Stimulated activated CD8-positive, alpha-beta memory T cell treated with anti-CD3 and anti-CD28 coated beads, Interleukin-15, amount 100 ng/mL, for 48 hours (primary cell): ENCODE measurements at places on chromosomes 12 and 14.

DNA sequence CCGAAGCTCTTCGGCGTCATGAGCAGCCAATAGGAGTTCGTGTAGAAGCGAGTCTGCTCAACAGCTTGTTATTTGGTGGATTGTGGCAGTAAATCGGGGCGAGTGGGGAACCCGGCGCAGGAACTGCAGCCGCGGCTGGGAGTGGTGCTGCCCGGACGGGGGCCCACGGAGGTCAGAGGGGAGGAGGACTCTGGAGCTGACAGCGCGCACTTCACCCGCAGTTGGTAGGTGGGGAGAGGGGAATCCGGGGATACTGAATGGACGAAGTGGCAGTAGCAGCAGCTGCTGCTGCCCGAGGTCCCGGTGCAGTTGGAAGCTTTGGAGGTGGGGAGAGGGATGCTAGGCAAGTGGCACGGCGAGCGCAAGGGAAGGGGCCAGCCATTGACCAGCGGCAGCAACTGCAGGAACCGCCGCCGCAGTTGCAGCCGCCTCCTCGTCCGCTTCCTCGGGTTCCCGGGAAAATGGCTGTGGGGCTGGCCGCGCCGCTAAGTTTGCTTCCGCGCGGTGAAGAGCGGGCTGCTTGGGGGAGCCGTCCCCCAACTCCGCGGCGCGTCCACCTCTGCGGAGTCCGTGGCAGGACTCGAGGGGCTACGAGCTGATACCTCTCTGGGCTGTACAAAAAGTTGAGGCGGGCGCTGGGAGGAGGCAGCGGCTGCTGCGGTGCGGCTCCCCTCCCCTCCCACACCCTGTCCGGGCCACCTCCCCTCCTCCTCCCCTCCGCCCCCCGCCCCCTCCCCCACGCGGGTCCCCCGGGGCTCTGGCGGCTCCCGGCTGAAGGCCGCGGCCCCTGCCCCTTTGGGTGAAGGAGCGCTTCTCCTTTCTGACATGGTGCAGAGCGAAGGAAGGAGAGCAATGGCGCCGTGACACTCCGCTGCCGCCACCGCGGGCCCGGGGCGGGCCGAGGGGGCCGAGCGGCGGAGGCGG is at the start of gene ARID4A:
ARID4A (plus strand) TSS at position 79 of the 924 bp plus-strand sequence. CDS start 1,300 bp downstream, outside the sequence.
- DNase-seq = no peak

- DNase-seq = no peak
Observed at GRCh38 chr14:99685151-99685591, 1.1 kb downstream of the CYP46A1 start.

GRCh38 chr12:64058541-64059265 is 163.4 kb downstream of the KICS2 start:
- DNase-seq = no peak

DNA sequence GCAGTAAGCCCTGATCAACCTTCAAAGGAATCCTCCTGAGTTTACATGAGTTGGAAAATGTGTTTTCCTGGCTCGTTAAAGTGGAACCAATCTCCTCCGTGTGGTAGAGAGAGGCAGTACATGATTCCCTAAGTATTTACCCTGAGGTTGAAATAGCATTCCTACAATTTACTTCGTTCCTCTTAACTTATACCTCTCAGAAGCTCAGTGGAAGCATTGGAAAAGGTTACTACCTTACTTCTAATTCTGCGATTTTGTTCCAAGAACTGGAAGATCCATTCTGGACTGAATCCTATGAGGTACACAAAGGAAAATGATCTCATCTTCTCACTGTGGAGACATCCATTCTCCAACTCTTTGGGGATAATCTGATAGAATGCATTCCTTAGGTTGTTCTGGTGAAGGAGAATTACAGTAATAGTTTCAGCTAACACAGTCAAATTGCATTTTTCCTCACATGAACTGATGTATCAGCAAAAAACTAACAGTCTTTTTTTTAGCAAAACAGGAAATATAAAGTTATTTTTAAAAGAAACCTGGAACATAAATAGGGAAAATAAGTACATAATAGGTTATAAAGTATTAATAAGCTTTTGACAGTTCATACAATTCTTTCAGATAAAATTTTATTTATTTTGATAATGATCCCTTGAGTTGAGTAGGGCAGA is 475.6 kb downstream of the PDZRN4 start:
- no peak for DNase-seq

- no peak for DNase-seq
Observed at GRCh38 chr14:96584907-96585671, 82.9 kb downstream of the PAPOLA start.

- no peak for DNase-seq
Observed at GRCh38 chr12:124404162-124404784, 109.4 kb downstream of the RFLNA start.

GRCh38 chr14:84959851-84960520 is 570.0 kb upstream of the FLRT2 start:
- DNase-seq = no peak

DNA sequence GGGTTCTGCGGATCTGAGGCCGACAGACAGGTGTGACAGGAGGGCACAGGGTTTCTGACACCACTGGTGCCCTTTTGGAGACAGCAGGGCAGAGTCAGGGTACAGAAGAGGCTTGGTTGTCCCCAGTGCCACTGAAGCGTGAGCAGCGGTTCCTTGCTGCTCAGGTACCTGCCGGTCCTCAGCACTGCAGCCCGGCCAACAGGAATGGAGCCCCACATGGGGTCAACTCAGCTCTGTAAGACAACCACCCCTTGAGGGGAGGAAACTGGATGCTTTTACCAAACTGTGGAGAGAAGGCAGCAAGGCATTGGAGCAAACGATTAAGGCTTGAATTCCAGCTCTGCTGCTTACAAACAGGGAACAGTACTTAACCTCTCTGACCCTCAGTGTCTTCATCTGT is 246.4 kb upstream of the NOS1 start:
- DNase-seq = no peak

DNA sequence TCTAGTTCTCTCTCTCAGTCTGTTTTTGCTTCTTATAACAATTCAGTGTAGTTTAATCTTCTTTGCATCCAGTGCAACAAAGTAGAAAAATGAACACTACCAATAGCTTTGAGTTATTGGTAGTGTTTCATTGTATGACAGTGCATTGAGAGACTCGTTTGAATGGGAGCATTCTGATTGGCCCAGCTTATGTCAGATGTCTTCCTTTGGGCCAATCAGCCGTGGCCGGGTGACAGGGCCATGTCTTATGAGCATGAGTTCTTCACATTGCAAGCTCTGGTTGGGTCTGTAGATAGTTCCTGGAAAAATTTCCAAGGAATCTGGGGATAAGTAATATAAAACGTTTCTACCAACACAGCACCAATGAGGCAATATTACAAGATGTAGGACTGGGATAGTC is 36.5 kb downstream of the GYS2 start:
- DNase-seq = no peak

DNA sequence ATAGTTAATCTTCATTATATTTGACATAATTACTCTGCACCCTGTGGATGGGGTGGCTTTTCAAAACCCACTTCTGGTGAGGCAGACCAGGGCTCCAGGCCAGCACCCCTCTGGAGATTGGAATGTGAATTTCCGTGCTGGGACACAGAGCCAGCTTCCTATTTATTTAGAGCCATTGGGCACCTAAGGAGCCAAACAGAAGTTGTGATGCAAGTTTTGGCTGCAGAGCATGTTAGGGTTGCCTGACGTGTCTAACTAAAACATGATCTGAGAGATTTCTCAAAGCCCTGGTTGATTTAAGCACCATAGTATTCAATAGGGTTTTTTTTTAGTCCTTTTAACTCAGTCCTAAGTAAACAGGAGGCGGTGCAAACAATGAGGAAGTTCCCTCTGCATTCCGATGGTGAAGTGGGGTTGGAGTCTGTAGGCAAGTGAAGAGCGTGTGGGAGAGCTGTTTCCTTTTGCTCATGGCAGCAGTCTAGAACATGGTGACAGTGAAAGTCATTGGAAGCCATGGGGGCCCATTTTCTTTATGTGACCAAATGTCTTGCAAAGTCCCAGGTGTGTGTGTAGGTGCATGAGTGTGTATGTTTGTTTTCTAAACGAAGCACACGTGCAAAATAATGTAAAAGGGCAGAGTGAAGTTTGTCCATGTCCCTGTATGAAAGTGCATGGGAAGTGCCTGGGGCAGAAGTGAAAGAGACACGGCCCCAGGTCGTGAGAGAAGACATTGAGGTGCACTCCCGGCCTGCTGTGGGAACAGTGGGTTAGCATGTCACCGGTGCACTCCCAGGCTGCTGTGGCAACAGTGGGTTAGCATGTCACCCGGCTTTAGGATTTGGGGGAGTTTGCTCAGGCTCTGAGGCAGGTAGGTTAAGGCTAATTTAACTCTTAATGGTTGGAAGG is 117.7 kb downstream of the PRKCH start:
- peak; percentile 23 for DNase-seq

DNA sequence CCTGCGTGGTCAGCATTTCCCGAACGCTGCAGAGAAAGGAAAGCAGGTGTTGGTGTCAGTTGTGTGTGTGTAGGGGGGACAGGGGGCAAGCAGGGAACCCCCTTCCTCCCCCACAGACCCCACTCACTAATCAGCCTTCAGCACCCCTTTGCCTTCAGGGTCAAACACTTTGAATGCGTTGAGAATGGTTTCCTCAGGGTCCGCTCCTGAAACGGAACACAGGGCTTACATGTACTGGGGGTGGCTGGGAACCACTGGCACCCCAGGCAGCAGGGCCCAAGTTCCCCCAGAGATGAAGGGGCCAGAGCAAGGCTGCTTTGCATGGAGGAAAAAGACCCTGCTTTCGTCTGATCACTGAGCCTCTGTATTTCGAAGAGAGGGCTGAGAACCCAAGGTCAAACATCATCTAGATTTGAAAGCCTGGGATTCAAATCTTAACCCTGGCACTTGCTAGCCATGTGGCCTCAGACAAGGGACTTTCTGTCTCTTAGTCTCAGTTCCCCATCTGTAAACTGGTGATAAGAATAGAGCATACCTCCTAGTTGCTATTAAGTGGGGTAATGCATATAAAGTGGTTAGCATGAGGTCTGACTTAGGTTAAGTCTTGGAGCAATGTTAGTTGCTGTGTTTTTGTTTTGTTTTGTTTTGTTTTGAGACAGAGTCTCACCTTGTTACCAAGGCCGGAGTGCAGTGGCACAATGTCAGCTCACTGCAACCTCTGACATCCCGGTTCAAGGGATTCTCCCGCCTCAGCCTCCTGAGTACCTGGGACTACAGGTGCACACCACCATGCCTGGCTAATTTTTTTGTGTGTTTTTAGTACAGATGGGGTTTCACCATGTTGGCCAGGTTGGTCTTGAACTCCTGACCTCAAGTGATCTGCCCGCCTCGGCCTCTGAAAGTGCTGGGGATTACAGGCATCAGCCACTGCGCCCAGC is 7.0 kb downstream of the MYL2 start:
- DNase-seq = no peak

DNA sequence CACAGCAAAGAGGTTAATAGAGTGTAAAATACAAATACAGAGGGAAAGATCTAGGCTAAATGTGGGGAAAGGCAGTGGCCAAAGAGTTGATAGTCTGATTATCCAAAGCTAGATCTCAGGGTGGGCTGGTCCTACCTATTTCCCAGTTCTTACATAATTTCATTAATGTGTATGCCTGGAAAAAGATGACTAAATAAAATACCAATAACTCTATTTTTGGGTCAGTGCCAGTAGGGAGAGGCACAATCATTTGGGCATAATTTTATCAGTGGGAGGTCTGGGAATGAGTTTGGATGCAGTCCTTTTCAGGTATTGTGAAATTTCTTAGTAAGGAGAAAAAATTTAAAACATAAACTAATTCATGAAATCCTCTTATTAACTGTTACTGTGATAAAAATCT is 30.6 kb upstream of the CLEC14A start:
- no peak for DNase-seq

DNA sequence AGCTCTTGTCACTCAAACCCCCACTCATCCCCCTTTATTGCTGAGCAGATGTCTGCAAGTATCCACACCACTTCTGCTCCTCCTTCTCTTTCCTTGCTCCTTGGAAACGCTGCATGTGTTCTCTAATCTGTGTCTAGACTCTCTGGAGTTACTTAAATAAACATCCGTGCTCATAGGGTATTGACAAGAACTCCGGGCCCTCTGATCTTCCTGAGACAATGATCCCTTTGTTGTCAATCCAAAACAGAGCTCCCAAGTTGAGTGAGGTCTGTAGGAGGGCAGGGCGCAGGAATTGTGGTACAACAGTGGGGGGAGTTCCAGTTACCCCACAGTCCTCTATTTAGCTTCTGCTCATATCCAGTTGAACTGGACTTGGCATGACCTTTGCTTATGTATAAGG is 489.0 kb downstream of the SNAPC1 start:
- DNase-seq = no peak

DNA sequence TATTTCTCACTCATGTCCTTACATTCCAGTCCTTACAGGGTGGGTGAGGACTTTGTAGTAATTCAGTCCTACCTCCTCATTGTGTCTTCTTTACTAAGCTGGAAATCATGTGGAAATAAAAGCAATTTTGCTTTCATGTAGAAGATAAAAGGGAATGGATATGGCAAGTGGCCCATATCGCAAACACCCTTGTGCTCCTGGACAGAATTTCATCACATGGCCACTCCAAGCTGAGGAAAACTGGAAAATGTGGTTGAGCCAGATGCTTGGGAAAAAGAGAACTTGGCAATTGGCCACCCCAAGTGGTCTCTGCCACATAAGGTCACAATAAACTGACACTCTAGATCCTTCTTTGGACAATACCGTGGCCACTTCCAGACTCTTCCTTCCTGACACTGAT is 64.2 kb upstream of the IFNG-AS1 start:
- DNase-seq = no peak

GRCh38 chr12:45575823-45576475 is 153.6 kb upstream of the ARID2 start:
- DNase-seq = no peak

GRCh38 chr12:67545298-67545697 is 103.2 kb upstream of the DYRK2 start:
- DNase-seq = no peak

DNA sequence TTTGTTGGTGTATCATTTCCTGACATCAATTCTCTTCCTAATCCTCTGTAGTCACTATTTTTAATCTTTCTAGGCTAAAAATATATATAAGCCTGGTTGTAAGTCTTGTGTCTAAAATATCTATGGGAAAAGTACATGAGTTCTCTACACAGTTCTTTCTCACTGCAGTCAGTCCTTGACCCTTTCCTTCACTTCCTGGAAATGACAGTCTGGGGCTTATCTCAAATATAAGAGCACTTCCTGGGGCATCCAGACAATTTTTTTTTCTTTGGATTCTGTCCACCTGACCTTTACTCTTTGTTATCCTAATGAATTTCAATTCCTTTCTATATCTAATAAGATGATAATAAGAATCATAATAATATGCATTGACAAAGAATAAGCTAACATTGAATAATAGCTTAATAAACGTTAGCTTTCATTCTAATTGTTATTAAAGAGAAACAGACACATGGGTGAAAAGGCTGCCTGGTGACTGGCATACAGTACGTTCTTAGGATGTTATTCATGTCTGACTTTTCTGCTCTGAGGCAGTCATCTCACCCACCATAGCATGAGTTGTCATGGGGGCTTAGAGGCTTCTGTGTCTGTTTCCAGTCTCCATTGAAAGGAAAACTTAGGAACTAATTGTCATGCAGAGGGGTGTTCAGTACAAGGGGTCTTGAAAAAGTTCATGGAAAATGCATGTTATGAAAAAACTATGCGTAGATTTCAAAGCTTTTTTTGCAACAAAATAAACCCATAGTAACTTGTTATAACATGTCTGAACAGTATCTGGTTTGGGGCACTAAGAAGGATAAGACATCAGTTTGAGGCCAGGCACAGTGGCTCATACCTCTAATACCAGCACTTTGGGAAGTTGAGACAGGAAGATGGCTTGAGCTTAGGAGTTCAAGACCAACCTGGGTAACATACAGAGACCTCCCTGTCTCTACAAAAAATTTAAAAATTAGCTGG is 66.2 kb upstream of the DNM1L start:
- no peak for DNase-seq
